ENCODE measurements at places on chromosomes 7 and 10.

GRCh38 chr7:151088856-151089699 is 2.8 kb downstream of the AGAP3 start:
- DNase-seq, result no peak

DNA sequence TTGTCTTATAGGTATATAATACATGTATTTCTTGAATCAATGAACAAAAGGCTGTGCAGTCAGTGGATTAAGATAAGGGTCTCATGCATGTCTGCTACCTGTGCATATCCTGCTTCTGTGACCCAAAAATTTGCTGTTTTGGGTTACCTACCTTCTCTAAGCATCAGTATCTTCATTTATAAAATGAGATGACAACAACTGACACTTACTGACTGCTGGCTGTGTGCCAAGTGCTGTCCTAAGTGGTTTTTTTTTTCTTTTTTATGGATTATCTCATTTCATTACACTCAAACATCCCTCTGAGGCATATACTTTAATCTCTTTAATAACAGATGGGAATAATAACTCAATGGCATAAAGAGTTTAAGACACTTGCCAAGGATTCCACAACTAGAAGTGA is 2.1 kb downstream of the PDK4 start:
- DNase-seq, result no peak

GRCh38 chr10:5575482-5576153 is 50.9 kb downstream of the CALML3 start:
- peak; percentile 45 for DNase-seq

DNA sequence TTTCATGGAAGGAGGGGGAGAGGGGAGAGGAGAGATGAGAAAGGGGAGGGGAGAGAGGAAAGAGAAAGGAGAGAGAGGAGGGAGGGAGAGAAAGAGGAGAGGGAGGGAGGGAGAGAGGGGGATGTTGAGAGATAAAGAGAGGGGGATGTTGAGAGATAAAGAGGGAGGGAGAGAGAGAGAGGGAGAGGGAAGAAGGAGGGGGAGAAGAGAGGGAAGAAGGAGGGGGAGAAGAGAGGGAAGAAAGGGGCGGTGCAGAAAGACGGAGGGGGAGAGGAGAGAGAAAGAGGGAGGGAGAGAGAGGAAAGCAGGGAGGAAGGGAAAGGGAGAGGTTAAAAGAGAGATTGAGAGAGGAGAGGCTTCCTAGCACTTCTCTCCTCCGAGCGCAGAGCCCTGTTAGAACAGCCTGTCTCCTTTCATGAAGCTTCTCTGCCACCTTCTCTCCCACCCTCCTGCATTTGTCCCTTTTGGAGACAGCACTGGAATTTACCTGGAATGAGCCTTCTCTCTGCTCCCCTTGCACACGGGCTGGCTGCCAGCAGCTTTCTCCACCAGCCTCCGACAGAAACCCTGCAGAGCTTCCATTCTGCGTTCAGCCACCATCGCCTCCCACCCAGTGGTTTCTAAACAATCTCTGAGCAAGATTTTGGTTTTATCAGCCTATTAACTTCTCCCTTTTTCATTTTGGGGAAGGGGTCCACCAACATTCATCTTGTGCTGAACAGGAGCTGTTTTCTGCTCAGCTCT is 74.0 kb upstream of the CARD11 start:
- DNase-seq, result no peak

DNA sequence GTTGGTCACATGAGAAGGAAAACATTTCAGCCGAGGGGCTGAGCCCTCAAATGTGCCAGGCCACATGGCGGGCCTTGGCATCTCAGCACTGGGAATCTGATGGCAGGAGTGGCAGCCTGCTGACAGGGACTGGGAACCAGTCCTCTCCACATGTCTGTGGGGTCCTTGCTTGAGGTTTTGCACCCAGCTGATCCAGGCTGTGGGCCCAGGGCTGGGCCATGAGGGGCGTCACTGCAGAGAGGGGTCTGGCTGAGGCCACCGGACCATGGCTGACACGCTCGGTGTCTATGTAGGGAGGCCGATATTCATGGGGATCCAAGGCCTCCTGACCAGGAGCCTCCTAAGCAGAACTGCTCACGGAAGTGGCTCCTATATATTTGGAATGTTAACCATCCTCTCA is 31.0 kb upstream of the PWWP2B start:
- DNase-seq, result no peak

DNA sequence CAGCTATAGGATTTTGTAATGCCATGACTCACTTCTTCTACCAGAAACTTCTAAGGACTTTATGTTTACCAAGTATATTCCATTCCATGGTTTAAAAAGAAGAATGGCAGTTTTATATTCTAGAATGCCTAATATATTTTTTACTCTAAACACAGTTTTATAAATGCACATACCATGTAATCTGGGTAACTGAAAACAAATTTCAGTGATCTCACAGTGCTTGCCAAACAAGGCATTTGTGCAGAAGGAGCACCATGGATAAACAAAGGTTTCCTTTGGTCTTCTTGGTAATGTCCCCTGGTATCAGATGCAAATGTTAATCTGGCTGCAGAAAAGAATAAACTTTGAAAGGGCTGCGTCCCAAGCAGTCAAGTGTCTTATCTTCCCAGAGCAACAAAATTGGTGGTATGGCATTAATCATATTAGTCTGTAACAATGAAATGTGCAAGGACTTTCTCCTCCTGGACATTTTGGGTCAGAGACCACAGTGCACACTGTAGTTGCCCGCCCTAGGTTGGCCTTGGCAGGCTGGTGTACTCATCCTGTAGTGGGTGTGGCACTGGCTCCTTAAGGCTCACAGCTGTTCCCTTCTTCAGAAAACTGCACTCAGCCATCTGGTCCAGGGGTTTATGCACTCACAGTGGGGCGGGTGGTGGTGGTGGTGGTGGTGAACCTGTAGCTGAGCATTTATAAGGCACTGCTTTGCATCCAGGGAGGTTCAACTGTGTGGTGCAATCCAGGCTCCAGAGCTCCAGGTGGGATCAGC is 56.7 kb downstream of the LAMB4 start:
- DNase-seq, result no peak

- no peak for DNase-seq
These were observed 137.6 kb upstream of the HABP2 start for GRCh38 chr10:113415246-113415645.
